ENCODE measurements at places on chromosomes 2 and 18.

DNA sequence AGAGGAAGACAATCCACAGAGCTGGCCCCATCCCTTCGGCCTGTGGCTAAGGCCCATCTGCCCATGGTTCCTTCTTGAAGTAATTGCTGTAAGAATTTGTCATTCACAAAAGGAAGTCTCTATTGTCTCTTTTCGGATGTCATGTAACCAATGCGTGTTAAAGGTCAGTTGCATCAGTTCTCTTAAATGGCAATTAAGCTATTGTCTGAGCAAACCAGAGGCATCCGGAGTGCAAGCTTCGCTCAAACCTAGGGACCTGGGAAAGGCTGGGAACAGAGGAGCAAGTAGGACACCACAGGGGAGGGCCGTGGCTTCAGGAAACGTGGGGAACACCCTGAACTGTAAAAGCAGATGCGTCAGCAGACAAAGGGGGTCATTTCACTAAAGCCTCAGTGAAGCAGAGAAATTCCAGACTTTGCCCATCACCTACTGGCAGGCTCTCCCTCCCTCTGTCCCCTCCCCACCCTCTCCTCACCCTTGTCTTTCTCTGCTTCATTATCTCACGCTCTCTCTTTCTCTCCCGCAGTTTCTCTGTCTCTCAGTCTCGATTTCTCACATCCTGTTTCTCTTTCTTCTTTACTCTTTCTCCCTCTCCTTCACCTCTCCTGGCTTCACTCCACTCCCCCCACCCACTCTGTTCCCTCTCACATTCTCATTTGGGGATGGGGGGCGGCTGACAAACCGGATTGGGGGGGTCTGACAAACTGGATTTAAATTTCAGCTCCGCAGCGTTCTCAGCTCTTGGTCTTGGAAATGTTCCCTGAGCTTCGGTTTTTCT is 204.6 kb upstream of the TNP1 start:
- DNase-seq: no peak

GRCh38 chr2:1910592-1911246 is 166.4 kb upstream of the PXDN start:
- no peak for DNase-seq

GRCh38 chr2:31088504-31089195 is 49.6 kb downstream of the GALNT14 start:
- no peak for DNase-seq

- DNase-seq: peak; percentile 67
Measured at GRCh38 chr2:221999717-222000116, 299.1 kb downstream of the PAX3 start.

DNA sequence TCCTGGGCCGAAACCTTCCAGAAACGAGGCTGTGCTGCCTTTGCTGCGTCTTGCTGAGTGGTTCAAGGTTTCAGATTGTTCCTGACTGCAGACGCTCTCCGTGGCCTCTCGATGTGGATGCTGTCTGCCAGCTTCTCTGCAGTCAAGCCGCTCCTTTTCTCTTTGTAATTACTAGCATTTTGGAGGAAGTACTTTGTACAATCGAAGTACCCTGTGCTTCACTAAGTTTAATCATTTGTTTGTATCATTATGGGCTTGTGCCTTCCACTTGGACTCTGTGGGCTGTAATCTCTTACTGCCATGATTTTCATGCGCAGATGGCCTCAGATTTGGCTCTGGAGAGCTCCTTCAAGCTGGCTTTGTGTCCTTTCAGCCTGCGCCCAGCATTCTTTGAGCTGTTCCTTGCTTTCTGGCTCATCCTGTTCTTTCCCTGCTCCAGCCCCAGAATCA is 49.3 kb downstream of the TRAF3IP1 start:
- no peak for DNase-seq

- DNase-seq: no peak
Measured at GRCh38 chr18:13568443-13569392, 157.6 kb downstream of the FAM210A start.

- DNase-seq: no peak
Measured at GRCh38 chr2:147511491-147511948, 333.3 kb upstream of the ACVR2A start.
